ENCODE measurements at places on chromosomes 7 and 10.

DNA sequence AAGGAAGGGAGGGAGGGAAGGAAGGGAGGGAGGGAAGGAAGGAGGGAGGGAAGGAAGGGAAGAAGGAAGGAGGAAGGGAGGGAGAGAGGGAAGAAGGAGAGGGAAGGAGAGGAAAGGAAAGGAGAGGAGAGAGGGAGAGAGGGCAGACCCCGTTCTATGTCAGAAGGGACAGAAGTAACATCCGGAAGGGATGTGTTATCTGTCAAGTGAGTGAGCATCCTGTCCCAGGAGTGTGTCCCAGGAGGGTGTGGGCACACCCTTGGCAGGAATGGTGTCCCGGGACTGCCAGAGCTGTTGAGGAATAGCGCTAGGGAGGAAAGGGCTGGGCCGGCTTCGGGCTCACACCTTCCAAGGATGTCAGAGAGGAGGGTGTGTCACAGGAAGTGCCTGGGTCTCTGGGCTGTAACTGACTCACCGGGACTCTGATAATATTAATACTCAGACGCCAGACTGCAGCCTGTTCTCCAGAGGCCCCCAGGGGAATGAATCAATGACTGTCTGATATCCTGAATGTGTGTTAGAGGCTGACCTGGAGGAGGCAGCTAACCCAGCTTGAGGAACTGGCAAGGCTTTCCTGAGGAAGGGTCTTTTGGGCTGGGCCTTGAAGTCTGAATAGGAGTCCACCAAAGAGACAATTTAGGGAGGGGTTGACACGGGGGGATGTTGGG lies 125.6 kb upstream of the TNRC18 start:
- no peak for DNase-seq

DNA sequence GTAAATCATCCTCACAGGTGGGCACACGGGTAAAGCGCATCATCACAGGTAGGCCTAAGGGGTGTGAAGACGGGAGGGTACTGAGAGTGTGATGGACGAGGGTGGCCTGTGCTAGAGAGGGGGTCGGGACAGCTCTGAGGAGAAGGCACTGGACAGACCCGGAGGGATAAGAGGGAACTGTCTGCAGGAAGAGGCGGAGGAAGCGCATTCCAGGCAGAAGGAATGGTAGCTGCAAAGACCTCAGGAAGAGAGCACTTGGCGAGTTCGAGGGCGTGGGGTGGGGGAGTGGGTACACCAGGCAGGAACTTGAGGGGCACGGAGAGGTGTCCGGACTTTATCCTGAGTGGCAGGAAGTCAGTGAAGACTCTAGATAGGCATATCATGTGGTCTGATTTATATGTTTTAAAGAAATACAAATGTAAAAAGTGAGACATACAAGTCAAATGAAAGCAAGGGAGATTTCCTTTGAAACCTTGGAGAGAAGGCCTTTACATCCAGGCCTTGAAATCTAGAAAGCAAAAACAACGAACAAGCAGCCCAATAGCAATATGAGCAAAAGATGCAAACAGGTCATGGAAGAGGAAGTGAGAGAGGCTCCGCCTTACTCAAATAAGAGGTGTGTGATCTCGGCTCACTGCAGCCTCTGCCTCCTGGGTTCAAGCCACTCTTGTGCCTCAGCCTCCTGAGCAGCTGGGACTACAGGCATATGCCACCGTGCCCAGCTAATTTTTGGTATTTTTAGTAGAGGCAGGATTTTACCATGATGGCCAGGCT lies 3.6 kb downstream of the LHPP start:
- DNase-seq, result no peak

DNA sequence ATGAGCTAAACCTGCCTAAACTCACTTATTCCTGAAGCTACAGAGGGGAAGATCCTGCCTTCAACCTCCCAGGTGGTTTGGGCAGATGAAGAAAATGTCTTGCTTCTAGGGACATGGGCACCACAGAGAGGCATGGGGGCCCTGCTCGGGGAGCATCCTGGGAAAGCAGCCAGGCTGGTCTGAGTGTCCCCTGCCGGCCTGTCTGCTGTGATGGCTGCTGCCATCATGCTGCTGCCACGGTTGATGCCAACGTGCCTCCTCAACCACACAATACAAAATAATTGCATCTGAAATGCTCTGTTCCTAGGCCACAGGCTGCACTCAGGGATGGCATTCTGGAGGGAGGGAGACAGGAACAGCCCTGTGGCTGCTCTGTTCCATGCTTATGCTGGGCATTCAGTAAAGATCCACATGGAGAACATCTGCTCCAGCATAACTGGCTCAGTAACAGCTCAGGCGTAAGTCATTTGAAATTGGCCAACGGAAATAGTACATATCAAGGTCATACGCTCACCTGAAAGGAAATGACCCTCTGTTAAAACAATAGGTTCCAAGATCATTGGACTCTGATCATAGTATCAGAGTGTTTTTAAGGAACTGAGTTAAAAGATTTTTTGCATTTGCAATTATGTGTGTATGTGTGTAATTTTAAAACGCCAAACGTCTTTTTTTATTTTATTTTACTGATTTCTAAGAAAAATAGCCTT lies 299.0 kb downstream of the TNS3 start:
- no peak for DNase-seq

DNA sequence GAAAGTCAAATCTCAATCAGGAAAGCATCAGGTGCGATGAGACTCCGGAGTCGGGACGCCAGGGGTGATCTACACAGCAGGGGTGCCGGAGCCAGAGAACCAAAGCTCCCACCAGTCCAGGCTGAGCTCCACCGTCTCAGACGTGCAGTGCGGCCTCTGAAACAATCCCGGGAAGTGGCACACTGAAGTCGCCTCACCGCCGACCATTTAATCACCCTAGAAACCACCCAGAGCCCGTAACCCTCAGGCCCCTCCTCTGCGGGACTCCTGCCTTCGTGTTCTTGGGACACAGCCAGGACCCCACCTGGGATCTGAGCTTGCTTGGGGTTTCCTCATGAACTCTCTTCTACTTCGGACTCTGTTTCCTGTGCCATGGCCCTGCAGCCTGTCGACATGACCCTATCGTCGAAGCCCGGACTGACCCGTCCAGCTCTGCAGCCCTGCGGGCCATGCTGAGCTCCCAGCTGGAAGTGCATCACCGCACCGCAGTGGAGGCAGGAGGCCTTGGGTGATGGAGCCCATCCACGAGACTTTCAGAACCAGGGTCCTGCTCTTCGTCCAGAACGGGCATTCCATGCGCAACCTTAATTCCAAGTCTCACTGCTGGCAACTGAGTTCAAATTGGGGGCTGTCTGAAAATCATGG lies 266.4 kb downstream of the PTPRN2 start:
- DNase-seq, result peak; percentile 36

DNA sequence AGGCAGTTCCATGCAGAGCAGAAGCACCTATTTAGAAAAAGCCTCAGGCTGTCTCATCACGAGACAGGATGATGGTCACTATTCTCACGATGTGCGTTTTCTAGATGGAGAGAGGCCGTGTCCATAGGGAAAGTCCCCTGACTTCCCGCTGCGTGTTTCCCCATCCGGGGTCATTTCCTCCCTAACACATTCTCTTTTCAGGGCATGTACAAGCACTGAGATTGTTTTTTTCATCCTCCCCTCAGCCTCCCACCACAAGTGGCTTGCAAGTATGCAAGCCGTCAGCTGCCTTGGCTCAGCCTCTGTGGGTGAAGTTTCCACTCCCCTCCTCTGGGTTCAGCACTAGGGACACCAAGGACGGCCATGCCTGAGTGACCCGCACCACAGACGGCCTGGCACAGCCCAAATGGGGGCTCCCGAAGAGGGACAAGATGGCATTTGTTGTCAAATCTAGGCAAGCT lies 2.7 kb upstream of the CALML5 start:
- no peak for DNase-seq

DNA sequence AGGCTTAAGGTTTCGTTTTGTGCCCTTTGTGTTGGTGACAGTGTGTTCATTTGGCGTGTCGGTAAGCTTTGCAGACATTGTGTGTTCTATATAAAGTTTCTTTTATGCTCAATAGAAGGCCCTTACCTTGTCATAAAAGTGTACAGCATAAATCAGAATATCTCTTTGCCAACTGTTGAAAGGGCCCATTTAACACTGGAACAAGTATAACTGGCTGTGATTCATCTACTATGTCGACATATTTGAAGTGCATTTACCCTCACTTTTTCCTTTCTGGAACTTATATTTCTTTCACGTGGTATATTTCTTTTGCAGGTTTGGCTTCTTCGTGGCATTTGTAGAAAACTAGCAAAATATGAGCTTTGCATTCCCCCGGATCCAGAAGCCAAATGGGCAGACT lies 32.7 kb downstream of the EEPD1 start:
- no peak for DNase-seq
